ENCODE measurements at places on chromosomes 16 and 17.
A peak's percentile ranks its signal among the peaks of the same experiment; 100 is the strongest.

DNA sequence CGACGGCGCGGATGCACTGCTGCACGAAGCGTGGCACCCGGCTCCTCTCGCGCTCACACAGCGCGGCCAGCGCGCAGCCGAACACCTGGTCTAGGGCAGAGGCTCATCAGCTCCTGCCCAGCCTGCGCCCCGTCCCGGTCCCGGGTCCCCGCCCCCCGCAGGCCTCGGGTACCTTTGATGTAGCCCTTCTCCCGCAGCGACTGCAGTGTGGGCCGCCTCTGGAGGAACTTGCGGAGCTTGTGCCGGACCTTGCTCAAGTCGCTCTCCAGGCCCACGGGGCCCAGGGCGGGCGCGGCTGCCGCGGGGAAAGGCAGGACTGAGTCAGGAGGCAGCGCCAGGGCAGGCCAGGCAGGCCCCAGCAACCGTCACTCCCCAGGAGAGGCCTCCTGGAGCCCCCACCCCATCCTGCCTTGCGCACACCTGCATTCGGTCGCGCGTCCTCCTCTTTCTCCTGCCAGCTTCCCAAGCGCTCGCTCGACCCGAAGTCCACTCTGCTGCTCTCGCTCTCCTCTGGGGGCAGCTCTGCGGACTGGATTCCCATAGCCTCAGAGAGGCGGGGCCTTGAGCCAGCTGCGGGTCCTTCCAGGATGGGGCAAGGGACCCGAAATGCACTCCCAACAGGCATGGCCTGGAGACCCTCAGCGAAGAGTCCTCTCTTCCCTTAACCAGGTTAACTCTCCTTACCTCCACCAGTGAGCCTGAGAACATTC, 36.0 kb downstream of the ARHGAP27 start:
- no peak for DNase-seq

DNA sequence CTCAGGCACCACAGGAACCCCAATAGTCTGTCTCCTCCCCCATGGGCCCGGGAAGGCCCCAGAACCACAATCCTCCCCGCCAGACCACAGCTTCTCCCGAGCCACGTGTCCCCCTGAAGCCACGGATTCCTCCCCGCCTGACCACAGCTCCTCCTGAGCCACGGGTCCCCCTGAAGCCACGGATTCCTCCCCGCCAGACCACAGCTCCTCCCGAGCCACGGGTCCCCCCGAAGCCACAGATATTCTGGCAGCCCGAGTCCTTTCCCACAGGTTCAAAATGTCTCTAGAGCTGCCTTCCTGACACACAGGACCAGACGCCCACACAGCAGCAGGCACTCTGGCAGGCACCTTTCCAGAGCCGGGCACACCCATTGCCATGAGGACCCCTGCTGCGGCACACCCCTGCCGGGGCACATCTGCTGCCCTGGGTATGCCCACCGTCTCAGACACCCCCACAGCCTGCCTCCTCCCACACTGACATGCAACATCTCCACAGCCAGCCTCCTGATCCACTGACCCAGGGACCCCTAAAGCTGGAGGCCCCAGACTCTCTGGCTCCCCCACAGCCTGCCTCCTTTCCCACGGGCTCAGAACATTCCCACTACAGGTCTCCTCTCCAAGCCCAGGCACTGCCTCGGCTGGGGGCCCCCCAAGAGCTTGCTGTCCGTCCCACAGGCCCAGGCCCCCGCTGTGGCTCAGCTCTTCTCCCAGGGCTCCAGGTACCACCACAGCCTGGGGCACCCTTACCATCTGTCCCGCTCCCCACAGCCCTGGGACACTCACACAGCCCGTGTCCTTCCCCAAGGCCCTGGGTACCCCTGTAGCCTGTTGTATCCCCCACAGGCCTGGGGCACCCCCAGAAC, 2.2 kb downstream of the KIAA0753 start:
- DNase-seq: no peak

DNA sequence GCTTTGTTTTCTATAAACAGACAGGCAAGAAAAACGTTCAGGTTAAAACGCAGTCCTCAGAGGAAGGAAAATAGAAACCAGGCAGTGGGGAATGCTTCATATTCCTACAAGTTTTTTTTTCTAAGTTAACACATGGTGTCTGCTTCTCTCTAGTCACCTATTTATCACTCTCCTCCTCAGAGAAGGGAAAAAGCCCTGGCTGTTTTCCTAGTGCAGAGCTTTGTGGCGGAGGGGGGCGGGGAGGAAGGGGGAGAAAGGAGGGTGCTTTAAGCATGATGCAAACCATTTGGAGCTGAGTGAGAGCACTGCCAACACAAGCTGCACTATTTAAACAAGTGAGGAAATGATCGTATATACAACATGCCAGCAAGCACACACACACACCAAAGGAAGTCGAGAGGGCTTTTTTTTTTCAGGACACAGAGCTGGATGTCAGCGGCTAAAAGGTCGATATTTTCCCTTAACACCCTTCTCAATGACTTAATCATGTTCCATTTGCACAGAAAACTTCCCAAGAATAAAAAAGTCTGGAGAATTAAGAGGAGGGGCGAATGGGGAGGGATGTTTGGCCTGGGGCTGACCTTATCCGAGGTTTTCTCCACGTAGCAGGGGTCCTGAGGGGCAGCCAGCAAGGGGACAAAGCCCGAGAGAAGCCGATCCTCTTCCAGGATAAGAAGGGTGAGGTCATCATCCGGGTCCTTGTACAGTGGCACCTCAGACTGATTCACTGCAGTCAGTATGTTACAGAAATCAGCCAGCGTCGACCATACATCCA, 117.4 kb downstream of the HIC1 start:
- DNase-seq: no peak

DNA sequence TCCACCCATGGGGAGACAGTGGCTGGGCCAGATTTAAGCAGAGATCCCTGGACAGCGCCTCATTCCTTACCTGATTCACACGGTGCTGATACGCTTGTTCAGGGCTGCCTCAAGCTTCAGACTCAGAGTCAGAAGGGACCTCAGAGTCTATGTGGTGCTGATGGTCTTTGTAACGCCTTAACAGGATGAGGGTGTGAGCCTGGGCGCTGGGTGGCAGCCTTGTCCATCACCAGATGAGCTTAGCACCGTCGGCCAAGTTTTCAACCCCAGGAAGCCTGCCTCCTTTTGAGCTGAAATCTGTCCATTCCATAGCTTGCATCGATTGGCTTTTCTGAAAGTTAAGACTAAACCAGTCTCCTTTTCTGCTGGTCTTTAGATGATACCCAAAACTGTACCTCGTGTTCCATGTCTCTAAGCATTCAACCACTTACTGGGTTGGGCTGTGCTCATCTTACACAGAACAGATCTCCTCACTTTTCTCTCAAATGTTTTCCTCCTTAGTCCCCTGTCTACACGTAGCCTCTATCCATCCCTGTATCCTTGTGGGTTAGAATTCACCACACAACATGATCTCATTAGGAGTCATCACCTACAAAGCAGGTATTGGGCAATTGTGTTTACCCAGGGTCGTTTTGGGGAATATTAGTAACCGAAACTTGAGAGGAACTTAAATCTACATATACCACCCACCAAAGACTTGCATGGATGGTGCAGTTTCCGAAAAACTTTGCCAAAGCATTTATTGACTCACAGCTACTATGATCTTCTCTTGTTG, 573.4 kb downstream of the CDH13 start:
- no peak for DNase-seq

DNA sequence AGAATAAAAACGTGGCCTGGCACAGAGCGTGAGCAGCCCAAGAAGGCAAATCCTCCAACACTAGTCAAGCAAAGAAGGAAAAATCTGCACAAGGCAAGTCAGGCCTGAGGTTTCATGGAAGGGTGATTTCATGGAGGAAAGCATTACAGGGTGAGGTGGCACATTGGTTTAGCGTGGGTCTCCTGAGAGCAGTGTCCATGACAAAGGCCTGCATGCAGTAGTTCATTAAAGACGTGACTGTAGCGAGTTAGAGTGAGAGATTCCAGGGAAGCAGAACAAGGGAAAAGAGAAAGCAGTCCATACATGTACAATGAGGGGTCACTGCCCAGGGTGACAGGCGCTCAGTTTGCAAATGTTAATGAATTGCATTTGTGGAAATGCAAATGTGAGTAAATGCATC, 285.0 kb upstream of the ERCC4 start:
- DNase-seq: no peak

GRCh38 chr16:60181536-60181935, 1447.4 kb upstream of the GOT2 start:
- DNase-seq: no peak

GRCh38 chr16:66618588-66619375, 14.3 kb downstream of the CMTM3 start:
- DNase-seq: no peak

DNA sequence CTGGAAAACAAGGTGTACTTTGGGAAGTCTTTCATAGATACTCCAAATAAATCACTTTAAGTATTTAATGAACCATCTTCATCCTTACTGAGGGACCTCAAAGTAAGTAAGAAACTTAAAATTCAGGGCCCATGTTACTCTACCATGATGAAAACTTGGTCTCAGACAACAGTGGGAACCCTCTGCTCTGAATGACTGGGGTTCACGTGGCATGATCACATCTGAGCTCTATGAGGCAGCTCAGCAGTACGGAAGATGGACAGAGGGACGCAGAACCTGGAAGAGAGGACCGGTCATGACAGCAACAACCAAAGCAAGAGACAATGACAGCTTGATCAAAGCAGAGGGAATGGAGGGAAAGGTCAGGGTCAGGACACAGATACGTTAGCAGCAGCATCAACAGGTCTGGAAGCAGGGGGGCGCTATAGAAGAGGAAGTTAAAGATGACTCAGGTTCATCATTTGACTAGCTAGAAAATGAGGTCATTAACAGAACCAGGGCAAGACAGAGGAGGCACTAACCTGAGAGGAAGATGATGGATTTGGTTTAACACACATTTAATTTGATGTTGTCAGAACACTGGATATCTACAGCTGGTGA, 9.5 kb downstream of the XPO6 start:
- peak; percentile 47 for DNase-seq

DNA sequence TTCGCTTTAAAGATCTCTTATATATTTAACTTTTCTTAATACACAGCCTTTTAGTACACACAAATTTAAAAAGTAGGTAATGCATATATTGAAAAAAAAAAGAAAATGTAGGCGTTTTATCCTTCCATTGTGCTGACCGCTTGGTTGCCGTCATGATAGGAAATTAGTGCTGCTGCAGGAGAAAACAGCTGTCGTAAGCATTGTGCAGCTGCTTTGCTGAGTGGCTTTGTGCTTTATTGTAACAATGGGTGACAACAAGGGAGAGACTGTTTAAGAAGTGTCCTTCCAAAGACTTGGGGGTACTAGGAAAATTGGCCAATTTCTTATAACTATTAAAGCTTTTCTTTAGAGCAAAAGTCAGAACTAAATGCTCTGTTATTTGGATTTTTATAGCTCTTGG, 5.0 kb downstream of the HERPUD1 start:
- DNase-seq: no peak

DNA sequence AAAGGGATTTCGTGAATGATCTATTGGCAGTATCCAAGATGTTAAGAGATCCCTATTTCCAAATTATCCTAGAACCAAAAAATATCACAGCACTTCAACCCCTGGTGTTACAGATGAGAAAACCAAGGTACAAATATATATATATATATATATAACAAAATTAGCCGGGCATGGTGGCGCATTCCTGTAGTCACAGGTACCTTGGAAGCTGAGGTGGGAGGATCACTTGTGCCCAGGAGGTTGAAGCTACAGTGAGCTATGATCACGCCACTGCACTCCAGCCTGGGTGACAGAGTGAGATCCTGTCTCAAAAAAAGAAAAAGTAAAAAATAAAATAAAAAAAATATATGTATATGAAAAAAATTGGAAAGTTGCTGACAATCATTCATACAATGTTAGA, 637 bp upstream of the CLN3 start:
- no peak for DNase-seq

DNA sequence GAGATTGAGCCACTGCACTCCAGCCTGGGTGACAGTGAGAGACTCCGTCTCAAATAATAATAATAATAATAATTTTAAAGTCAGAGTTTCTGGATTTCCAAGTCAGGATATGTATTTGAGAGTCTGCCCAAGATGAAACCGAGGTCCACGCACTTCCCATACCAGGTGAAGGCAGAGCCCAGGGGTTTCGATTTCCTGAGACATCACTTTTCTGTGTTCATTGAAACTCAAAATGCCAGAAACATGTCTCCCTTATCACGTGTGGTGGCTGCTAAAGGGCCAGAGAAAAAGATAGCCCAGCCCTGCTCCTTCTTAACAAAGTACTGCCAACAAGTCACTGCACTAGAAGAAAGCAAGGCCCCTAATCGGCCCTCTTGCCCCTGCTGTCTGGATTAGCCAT, 9.8 kb upstream of the RNF157 start:
- DNase-seq: no peak

DNA sequence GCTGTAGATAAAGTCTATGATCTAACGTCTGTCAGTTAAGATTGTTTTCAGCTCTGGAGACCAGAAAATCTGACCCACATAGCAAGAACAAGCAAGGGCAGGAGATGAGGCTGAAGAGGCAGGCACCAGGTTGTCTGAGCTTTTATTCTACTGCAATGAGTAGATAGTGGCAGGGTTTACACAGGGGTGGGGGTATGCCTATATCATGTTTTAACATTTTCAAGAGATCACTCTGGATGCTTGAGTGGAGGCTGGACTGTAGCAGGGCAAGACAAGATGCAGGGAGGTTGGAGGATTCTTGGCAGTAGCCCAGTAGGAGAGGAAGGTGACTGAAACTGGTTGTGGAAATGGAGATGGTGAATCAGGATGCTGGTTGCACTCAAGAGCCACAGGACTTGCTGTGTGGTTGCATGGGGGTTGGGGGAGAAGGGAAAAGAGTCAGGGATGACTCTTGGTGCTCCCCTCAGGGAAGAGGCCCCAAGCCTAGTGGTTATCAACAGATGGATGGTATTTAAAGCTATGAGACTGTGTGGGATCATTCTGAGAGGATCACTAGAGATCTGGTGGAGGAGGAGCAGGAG, 143.1 kb upstream of the KCNJ18 start:
- DNase-seq: no peak

DNA sequence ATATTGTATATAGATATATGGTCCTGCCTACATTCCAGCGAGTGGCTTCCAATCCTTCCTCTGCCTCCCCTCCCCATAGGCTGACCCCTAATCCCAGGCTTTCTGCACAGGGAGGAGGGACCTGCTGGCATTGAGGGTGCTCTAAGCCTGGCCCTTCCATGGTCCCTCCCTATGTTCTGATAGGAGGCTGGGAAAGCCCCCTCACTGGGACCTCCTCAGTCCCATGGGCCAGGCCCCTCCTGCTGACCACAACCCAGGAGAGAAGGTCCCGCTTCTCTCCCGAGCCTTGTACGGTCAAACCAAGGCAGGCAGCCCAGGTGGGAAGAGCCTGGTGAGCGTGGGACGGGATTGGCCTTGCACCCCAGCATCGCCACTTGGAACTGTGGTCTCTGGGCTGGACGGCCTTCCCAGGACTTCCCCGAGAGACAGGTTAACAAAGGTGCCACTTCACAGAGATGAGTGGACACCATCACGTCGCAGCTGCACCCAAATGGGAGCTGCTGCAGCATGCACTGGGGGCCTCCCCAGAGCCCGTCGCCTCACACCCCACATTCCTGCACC, 859 bp downstream of the ALDH3A1 start:
- no peak for DNase-seq

- no peak for DNase-seq
These were observed 11.4 kb upstream of the ARHGAP23 start for GRCh38 chr17:38416840-38417209.

GRCh38 chr16:82995924-82996441, 369.2 kb downstream of the CDH13 start:
- DNase-seq: peak; percentile 3
